GM23248 (cell line): ENCODE measurements at places on chromosomes 11 and 22.

DNA sequence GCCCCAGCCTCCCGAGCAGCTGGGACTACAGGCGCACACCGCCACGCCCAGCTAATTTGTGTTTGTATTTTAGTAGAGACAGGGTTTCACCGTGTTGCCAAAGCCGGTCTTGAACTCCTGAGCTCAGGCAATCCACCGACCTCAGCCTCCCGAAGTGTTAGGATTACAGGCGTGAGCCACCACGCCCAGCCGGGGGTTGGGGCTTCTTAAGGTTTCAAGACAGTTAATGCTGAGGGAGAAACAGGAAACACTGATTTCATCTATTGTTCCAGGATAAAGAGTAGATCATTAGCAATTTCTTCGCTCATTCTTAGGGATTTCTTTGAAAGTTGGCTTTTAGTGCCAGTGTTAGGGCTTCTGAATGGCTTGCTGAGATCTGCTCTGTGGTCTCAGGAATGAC lies 21.2 kb upstream of the CLMP start:
- no peak for DNase-seq

DNA sequence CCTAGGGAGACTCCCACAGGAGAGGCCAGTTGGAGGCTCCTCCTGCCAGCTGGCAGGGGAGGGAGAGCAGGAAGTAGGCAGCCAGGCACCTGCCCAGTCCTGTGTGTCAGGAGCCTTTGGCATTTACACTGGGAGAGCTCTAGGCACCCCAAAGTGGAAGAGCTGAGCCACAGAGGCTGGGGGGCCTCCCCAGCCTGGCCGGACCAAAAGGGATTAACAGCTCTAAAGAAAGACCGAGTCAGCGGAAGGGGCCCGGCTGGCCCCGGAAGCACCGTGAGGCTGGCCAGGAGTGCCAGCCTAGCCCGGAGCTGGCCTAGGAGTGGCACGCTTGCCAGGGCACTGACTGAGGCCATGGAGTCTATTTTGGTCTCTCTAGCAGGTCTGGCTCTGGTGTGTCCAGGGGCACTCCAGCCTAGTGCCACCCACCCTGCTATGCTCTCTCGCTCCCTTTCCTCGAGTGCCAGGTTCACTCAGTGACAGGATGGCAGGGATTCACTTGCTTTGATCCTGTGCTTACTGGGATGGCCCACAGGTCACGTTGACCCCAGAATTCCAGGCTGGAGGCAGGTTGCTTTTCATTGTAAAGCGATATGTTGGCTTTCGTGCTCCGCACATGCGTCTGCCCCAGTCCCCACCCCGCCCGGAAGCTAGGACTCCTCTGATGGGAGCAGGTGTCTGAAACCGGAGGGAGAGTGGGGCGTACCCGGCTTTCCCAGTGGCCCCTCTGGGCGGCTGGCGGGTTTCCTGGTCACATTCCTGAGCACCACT lies 3.3 kb upstream of the KMT5B start:
- DNase-seq: no peak

GRCh38 chr11:66011239-66011784 lies 496 bp upstream of the CST6 start:
- peak; percentile 84 for DNase-seq

DNA sequence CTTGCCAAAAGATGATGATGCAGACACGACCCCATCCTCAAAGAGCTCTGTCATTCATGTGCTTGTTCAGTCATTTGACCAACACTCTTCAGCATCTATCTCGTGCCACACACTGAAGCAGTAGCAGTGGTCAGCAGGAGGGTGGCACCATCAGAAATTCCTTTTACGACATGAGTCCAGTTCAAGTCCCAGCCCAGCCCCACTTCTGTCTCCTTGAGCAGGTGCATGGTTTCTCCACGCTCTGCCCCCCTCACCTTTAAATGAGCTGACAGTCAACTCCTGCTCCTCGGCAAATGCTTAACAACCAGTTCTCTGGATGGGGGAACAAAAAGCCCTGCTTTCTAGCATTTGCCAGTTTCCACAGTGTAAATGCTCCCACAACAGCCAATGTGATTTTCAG lies 60.9 kb downstream of the SYN3 start:
- no peak for DNase-seq

DNA sequence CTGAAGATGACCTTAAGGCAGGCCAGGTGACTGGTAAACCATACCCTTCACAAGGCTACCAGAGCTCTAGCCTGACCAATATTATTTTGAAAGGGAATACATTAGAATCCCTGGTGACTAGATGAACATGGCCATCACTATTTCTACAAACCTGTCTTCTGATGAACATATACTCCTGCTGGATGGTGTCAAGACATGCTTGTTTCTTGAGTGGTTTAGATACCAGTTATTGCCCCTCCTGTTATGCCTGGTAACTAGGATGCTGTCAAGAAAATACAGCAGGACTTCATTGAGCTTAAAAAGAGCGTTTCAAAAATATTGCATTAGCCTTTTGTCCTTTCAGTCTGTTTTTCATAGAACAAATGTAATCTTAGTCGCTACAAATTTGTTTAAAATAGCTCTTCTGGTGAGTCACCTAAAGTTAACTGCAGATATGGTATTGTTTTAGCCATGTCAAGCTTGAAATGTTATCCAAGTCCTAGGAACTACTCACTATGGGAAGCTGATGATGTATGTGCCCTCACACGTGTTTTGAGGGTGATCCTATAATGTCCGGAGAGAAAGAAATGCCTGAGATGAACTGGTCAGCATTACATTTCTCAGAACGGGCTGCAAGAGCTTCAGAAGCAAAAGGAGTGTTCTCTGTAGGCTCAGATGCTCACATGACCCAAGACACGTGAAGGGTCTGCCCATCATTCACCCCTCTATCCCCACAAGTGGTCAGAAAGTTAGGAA lies 20.6 kb downstream of the ADM start:
- DNase-seq: peak; percentile 86
